ENCODE measurements at places on chromosomes 2 and 18.

- DNase-seq, result no peak
These were observed 34.6 kb downstream of the TGFBRAP1 start for GRCh38 chr2:105294844-105295481.

- no peak for DNase-seq
These were observed 52.7 kb upstream of the PELI1 start for GRCh38 chr2:64196963-64197362.

GRCh38 chr18:21262979-21263378, 20.9 kb downstream of the GREB1L start:
- no peak for DNase-seq

GRCh38 chr2:233048569-233049193, 11.5 kb upstream of the INPP5D start:
- DNase-seq, result peak; percentile 47

DNA sequence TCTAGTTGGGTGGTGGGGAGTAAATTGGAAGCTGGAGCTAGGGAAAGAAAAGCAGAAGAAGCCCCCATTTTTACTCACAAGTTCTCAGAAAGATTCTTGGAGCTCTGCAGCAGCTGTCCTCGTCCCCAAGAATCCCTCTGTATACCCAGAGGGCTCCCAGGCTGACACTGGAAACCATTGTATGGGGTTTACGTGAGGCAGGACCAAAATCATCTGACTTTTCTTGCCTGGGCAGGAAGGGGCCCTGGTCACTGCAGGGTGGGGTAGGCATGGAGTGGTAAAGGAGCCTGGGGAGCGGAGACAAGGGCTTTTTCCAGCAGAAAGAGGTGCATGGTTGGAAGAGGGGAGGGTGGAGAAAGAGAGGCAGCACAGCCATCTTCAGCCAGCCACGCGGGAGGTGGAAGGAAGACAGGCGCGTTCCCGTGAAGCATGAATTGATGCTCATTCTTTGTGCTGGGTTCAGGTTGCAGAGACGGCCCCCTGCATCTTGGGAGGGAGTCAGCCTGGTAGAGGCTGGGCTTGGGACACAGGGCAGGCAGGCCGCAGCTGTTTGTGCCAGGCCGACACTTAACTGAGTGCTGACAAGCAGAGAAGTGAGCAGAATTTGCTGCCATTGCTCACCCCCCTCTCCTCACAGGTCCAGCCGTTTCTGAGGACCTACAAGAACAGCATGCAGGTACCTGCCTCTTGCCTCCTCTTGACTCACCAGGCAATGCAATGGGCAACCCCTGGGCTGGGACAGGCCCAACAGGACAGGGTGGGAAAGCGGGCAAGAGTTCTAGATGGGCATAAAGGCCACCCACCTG, 94.8 kb downstream of the PLB1 start:
- DNase-seq, result peak; percentile 55

DNA sequence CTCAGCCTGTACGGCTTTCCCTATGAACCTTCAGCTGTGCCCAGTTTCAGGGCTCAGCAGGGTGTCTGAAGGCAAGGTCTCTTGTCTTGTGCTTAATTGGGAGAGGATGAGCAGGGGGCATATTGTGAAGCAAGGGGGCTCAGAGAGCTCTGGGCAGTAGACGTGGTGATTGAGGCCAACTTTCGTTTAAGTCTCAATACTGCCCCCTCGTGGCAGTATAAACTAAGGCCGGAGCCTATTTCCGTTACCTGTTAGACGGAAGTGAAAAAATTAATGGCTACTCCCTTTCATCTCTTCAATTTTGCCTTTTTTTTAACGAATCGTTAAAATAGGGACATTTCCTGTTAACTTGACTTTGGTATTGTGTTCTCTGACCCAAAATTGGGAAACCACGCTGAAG, 193.4 kb downstream of the TDRD15 start:
- DNase-seq, result no peak

- DNase-seq, result no peak
These were observed 61.8 kb upstream of the STK17B start for GRCh38 chr2:196233021-196233804.

- peak; percentile 69 for DNase-seq
These were observed 13.7 kb downstream of the COLEC11 start for GRCh38 chr2:3608373-3609278.

All from posterior vena cava (tissue), 2 donors.